A375 (cell line): ENCODE measurements at places on chromosomes 11 and 22. TPM values are rescaled to one million over a fixed set of nuclear protein-coding genes. Genes with fewer than 3 reads are reported as not detected.

The KRTAP5-11 gene
- not detected in 2 replicates for total RNA-seq

The TMEM218 gene
- total RNA-seq: 20.7 and 21.2 TPM in 2 replicates

The LRRC56 gene
- total RNA-seq: 2.8 TPM in 2 replicates

The TREH gene
- total RNA-seq: not detected in 2 replicates

The APOA5 gene
- total RNA-seq: not detected in 2 replicates
